Stimulated activated CD4-positive, alpha-beta T cell treated with anti-CD3 and anti-CD28 coated beads, Interleukin-1b, Interleukin-23, amount 100 ng/mL, for 1 hour (primary cell): ENCODE measurements at places on chromosomes 3 and 15.

DNA sequence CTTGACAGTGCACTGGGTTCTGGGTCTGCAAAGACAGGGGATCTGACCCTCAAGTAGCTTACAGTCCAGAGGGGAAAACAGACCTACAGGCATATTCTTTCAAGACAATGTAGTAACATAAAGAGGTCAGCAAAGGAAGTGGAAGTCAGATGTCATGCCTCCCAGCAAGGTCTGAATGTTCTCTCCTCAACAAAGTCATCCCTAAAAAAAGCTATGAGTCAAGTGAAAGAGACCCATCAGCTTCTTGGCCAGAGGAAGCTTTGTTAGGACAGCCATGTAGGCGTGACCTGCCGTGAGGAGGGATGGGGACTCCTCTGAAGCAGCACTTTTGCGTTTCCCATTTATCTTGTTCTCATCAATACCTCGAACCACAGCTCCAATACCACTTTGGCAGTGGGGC lies 331.6 kb upstream of the NR2F2 start:
- DNase-seq: no peak

GRCh38 chr15:78565951-78566774 lies 843 bp downstream of the CHRNA5 start:
- no peak for DNase-seq

GRCh38 chr15:27459836-27460235 lies 488.9 kb downstream of the GABRG3 start:
- no peak for DNase-seq

DNA sequence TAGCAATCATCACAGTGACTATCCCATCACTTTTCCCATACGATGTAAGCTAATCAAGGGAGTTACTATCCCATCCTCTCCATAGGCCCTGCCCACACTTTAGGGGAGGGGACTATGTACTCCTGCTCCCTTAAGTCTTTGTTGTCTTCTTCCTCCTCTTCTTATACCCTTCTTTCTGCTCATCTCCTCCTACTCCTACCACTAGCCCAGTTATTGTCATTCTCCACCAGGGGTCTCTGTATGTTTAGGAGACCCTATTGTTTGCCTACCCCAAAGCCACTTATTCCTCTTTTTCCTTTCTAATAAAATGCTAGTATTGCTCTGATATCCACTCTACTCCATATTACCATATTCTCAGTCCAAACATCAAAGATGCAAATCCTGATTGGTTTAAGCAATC lies 27.8 kb downstream of the STAC start:
- no peak for DNase-seq

GRCh38 chr15:67050062-67050461 lies 15.3 kb upstream of the SMAD3 start:
- DNase-seq: no peak

DNA sequence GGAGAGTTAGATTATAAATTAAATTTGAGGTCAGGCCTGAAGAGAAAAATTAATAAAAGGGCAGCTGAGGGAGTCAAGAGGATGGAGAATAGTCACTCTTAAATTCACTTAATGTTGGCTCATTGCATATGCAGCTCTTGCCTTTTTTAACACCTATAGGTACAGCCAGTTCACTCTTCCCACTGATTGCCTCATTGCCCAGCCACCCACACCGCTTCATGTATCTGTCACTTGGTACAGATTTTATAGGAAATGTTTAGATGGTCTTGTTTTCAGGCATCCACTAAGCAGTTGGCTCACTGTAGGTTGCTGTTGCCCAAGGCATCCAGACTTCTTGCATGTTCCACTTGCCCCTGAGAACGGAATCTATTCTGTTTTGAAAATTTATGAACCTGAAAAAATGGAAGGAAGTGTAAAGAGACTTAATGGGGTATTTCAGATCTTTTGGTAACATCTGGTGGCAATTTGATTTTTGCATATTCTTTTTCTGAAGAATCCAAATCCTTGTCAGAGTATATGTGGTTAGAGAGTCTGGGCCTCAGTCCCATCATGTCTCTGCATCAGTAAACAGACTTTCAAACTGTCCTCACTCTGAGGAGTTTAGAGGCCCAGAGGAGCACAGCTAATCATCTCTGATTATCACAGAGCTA lies 151.9 kb downstream of the RBPMS2 start:
- no peak for DNase-seq

GRCh38 chr3:49279376-49279775 lies 2.3 kb upstream of the C3orf62 start:
- DNase-seq: no peak

GRCh38 chr3:71955240-71956068 lies 170.5 kb upstream of the PROK2 start:
- DNase-seq: no peak

GRCh38 chr3:62094461-62094860 lies 278.9 kb downstream of the FEZF2 start:
- DNase-seq: no peak

DNA sequence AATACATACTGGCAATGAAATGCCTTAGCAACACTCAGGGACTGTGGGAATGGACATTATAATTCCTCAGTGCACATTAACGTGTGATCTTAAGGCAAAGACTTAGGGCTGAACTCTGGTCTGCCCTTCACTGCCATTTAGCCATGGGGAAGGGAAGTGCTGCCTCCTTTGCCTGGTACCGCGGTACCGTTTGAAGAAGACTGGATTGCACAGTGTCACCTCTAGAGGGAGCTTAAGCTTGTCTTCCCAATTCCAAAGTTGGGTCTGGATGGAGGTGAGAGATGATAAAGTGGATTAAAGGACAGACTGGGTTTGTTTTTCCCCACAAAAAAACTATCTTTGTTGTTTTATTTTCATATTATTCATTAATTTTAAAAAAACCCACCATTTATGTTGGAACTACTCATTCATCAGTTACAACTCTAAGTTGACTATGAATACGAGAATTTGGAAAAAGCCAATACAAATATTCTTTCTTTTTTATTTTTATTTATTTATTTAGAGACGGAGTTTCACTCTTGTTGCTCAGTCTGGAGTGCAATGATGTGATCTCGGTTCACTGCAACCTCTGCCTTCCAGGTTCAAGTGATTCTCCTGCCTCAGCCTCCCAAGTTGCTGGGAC lies 60.0 kb upstream of the SYN2 start:
- DNase-seq: no peak

DNA sequence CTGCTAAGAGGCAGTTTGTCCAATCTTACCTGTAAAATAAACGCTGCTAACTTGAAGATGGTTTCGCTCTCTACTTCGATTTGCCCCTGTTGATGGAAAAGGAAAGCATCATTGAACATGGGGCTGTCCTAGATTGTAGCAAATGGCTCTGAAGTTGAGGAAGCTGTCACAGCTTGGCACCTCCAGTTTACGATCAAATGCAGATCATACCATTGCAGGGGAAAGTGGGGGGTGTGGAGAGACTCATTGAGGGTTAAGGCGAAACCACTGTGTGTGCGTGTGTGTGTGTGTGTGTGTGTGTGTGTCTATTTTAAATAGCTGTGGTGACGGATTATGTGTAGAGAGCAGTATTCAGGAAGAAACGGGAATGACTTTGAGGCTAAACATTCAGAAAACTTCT lies 127.6 kb upstream of the LMOD3 start:
- DNase-seq: peak; percentile 32

DNA sequence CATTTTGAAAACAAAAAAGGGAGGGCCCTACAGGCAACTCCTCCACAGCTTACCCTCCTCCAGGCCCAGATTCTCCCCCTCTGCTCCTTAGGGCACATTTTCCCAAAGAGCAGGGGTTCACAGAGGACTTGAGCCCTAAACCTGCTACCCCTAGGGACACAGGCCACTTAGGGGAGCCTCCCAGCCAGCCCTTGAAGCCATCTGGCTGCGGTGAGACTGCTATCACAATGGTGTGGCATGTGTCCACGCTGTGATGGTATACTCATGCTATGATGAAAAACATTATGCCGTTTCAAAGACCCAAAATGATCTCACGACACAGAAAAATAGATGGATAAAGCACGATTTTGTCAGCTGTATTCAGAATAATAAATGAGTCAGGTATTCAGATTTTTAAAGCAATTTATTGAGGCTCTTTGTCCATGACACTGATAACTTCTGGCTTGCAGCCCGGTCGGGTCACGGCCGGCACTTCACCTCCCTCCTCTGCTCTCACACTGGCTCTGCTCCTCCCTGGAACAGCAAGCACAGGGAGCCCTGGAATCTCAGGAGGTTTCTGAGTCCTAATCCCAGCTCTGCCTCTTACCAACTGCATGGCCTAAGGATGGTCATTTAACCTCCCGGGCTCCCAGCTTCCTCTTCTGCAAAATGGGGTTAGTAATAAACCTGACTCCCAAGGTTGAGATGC lies 115.3 kb downstream of the MEGF11 start:
- DNase-seq: no peak

GRCh38 chr15:80081390-80081789 lies 21.9 kb downstream of the ZFAND6 start:
- no peak for DNase-seq

DNA sequence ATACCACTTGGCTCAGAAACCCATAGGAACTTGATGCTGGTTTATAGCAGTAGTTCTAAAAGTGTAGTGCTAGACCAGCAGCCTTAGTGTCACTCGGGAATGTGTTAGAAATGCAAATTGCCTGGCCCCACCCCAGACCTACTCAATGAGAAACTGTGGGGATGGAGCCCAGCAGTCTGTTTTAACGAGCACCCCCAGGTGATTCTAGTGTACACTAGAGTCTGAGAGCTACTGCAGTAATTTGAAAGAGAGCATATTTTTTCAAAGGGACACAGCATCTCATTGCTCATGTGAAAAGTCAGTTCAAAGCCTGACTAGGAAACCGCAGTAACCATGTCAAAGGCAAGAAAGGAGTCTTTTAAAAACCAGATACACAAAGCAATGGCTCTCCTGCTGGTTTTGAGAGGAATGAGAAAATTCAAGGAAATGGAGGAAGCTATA lies 313.4 kb downstream of the SQOR start:
- no peak for DNase-seq

GRCh38 chr3:141835557-141836229 lies 40.8 kb upstream of the ATP1B3 start:
- no peak for DNase-seq

DNA sequence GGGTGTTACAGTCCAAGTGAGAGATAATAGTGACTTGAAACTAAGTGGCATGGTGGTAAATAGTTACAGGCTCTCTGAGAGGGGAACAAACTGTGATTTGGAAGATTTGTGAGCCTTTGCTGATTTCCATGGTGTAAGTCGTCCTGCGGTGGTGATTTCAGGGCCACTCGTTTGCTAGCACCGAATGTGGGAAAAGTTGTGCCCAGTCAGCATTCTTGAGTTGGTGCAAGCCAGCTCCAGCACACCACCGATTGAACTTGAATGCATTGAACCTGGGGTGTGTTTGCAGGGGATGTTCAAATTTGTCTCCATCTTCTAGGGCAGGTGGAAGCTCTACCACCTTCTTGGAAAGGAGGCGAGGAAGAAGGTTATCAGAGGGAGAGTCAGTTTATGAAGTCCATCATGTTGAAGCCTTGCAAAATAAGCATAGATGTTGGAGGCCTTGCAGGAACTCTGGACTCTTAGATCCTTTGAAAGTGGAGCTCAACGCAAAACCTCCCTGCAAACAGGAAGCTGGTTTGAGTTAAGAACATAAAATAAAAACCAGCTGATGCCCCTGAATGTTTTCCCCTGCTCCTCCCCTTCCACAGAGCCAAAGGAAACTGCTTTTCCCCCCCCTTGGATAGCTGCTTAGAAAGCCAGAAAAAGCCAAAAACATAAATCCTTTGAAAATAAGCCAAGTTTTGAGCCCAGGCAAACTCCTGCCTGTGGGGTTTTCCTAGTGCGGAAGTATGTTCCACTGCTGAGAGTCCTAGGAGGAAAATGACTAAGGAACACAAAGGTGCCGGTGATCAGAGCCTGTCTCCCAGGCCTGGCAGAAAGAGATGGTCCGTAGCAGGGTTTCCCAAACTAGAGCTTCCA lies 21.9 kb downstream of the MAPKBP1 start:
- DNase-seq: no peak

DNA sequence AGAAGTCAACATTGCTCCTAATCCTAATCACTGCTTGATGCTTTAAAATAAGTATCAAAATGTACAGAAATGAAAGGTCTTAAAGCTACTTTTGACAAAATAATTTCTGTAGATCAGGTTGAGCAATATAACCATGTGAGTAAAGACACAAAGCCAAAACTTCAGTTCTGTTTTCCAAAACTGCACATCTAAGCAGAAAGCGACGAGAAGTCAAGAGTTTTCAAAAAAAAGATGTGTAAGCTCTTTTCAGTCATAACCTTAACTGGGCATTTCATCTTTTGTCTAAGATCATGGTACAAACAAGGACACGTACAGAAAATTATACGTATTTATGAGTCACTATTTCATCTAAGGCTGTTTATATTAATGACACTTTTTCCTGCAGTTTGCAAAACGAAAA lies 608.8 kb downstream of the FOXP1 start:
- no peak for DNase-seq

GRCh38 chr15:40427188-40427587 lies 13.6 kb upstream of the BAHD1 start:
- no peak for DNase-seq

- DNase-seq: no peak
These were observed 44.5 kb downstream of the CP start for GRCh38 chr3:149177122-149177521.

GRCh38 chr3:99366663-99367429 lies 271.5 kb upstream of the COL8A1 start:
- DNase-seq: no peak

DNA sequence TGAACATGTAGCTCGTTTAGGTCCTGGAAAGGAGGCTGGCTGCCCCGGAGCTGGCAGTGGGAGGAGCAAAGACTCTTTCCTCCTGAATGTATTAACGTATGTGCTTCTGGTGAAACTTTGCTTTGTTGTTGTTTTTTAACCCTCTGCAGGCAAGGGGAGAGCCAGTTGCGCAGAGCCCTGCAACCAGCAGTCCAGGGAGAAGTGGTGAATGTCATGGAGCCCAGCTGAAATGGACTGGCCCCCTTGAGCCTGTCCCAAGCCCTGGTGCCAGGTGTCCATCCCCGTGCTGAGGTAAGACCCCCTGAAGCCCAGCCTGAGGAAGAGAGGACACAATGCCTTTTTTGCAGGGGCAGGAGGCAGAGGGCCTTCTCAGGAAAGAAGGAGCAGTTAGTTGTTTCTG lies 33.3 kb downstream of the ST6GAL1 start:
- no peak for DNase-seq

- DNase-seq: no peak
These were observed 602.0 kb upstream of the KCNMB2 start for GRCh38 chr3:177934001-177934891.

GRCh38 chr3:58492494-58492905 lies 604 bp downstream of the KCTD6 start:
- no peak for DNase-seq

DNA sequence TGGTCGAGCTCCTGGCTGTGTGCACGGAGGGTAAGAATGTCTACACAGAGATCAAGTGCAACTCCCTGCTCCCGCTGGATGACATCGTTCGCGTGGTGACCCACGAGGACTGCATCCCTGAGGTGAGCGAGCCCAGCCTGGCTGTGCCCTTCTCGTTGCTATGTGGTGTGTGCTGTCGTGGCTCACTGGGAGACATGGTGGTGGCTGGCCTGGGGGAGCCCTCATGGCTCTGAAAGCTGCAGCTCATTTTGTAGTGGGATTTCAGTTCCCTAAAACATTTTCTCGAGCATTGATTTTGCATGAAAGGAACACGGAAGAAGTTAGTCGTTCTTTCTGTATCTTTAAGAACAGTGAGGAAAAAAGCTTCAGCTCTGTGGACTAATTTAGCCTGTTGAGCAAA lies 200.5 kb downstream of the ITPR1 start:
- DNase-seq: no peak
